ENCODE measurements at places on chromosomes 2 and 18.

DNA sequence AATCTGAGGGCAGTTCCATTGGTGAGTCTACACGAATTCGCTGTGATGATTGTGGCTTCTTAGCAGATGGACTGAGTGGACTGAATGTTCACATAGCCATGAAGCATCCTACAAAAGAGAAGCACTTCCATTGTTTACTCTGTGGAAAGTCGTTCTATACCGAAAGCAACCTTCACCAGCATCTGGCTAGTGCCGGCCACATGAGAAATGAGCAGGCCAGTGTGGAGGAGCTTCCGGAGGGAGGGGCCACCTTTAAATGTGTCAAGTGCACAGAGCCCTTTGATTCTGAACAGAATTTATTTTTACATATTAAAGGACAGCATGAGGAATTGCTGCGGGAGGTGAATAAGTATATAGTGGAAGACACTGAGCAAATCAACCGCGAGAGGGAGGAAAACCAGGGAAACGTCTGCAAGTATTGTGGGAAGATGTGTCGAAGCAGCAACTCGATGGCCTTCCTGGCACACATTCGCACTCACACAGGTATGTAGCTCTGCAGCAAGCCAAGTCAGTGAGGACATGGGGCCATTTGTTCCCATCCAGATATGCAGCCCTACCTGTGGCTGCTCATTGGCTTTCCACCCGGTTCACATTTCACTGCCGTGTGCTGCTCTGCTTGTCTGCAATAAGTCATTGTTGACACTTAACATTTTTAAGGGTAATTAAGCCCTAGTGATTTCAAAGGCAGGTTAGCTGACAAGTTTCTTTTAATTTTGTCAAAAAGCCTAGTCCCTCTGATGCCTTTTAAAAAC lies 37.7 kb downstream of the ZNF407 start:
- no peak overlapping the region for H3K27ac ChIP-seq
- H3K36me3 ChIP-seq = no peaks in the 10 kb centered on the region
- no peak overlapping the region for H3K4me3 ChIP-seq

- H3K36me3 ChIP-seq = no peaks in the 10 kb centered on the region
- DNase-seq = no peak
- H3K27ac ChIP-seq = no peak overlapping the region
- H3K27me3 ChIP-seq = no peaks in the 10 kb centered on the region
- H3K4me1 ChIP-seq = no peaks in the 10 kb centered on the region
- no peak overlapping the region for H3K4me3 ChIP-seq
Measured at GRCh38 chr2:234300391-234300925, 196.4 kb downstream of the ARL4C start.

GRCh38 chr2:133768658-133769435 lies 200.6 kb upstream of the NCKAP5 start:
- no peaks in the 10 kb centered on the region for H3K36me3 ChIP-seq
- H3K4me1 ChIP-seq = no peaks in the 10 kb centered on the region
- no peak for DNase-seq

GRCh38 chr2:154437104-154437503 lies 261.4 kb upstream of the KCNJ3 start:
- H3K36me3 ChIP-seq = no peaks in the 10 kb centered on the region
- no peak for DNase-seq
- H3K4me3 ChIP-seq = no peak overlapping the region
- H3K4me1 ChIP-seq = no peaks in the 10 kb centered on the region
- H3K27me3 ChIP-seq = no peaks in the 10 kb centered on the region

- no peaks in the 10 kb centered on the region for H3K36me3 ChIP-seq
- no peak overlapping the region for H3K4me3 ChIP-seq
- H3K27ac ChIP-seq = no peak overlapping the region
- no peak for DNase-seq
Measured at GRCh38 chr2:229873123-229873581, 48.7 kb downstream of the TRIP12 start.

DNA sequence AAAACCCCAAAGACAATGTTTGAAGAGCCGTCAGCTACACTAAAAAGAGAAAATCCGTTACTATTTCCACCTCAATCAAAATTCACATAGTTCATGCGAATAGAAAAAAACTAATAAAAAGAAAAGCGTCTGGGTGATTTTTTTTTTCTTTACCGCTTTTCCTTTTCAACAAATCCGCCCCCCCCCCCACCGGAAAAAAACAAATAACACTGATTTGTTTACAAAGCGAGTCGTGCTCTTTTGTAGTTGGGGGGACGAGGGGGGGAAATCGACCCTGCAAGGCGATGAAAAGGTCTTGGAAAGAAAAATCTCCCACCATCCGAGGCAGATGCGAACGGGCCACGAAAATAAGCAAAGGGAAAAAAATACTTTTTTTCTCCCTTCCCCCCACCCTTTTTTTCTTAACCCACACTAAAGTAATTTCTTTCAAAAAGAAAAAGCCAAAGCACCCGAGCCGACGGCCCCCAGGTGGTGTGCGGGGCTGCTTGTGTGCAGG lies 638 bp downstream of the ZNF521 start:
- H3K36me3 ChIP-seq = no peaks in the 10 kb centered on the region
- peak overlapping the region; percentile 54 for H3K4me3 ChIP-seq
- no peak for DNase-seq
- H3K27me3 ChIP-seq = peaks cover 14% of the 10 kb centered on the region

DNA sequence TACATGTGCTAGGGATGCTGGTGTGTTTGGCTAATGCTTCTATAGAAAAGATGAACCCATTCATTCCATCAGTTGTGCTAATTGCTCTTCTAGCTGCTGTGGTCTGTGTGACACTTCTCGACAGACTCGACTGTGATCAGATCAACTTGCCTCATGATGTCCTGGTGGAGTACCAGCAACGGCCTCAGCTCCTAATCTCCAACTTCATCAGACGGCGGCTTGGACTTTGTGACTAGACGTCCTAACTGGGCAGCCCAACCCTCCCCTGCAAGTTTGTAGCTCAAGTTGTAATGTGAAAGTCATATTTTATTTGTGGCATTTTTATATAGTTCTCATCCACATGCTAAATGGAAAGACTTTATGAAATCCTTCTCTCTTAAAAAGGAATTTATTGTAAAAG lies 33.0 kb downstream of the UPP2 start:
- H3K4me1 ChIP-seq = no peaks in the 10 kb centered on the region
- H3K4me3 ChIP-seq = no peak overlapping the region
- no peaks in the 10 kb centered on the region for H3K36me3 ChIP-seq
- no peaks in the 10 kb centered on the region for H3K27me3 ChIP-seq
- no peak for DNase-seq

GRCh38 chr2:86249176-86249575 lies 49.9 kb downstream of the MRPL35 start:
- H3K27me3 ChIP-seq = no peaks in the 10 kb centered on the region
- H3K4me1 ChIP-seq = no peaks in the 10 kb centered on the region
- H3K36me3 ChIP-seq = no peaks in the 10 kb centered on the region
- H3K27ac ChIP-seq = no peak overlapping the region

- H3K27ac ChIP-seq = peak overlapping the region; percentile 34
- H3K4me3 ChIP-seq = no peak overlapping the region
- H3K36me3 ChIP-seq = peaks cover 4% of the 10 kb centered on the region
- peaks cover 3% of the 10 kb centered on the region for H3K4me1 ChIP-seq
Measured at GRCh38 chr18:58362027-58362575, 266.8 kb downstream of the ALPK2 start.

GRCh38 chr18:47260924-47261701 lies 9.7 kb upstream of the SKOR2 start:
- no peaks in the 10 kb centered on the region for H3K4me1 ChIP-seq
- no peak overlapping the region for H3K27ac ChIP-seq
- H3K36me3 ChIP-seq = no peaks in the 10 kb centered on the region
- peaks cover 93% of the 10 kb centered on the region for H3K27me3 ChIP-seq

- H3K36me3 ChIP-seq = no peaks in the 10 kb centered on the region
- no peaks in the 10 kb centered on the region for H3K4me1 ChIP-seq
- no peak overlapping the region for H3K27ac ChIP-seq
- H3K4me3 ChIP-seq = no peak overlapping the region
Measured at GRCh38 chr2:231910771-231911170, 15.4 kb downstream of the NPPC start.

All from tibial nerve (tissue), 4 donors.